ENCODE measurements at places on chromosomes 3 and 15.

DNA sequence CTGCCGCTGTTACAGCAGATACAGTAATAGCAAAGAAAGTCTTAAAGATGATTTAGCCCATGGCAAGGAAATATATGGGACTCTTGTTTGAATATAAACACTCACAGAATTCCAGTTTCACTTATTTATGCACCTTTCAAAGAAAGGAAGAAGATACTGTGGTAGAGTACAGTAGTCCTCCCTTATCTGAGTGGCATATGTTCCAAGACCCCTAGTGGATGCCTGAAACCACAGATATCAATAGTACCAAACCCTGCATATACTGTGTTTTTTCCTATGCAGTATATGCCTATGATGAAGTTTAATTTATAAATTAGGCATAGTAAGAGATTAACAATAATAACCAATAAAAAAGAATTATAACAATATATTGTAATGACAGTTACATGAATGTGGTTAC is 8.2 kb downstream of the MAP2K1 start:
- no peak for DNase-seq

GRCh38 chr3:31277582-31277981 is 255.1 kb upstream of the STT3B start:
- DNase-seq: no peak

DNA sequence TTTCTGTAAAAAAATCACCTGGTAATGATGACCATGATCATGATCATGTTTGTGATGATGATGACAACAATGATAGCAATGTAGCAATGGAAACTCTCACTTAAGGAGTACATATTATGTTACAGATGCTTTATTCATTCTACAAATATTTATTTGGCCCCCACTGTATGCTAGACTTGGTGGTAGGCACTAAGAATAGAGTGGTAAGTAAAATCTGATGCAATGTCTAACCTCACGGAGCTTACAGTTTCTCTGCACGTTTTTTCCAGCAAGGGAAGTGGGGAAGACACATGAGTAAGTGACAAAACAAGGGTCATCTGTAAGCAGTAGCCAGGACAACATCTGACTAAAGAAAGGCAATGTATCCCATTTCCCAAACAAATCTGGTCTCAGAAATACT is 199.4 kb upstream of the MRPL3 start:
- DNase-seq: no peak

- no peak for DNase-seq
These were observed 42.6 kb downstream of the KY start for GRCh38 chr3:134608023-134608770.

GRCh38 chr15:64051407-64052259 is 5.3 kb upstream of the DAPK2 start:
- DNase-seq: no peak
